NCI-H69 (cell line): ENCODE measurements at places on chromosomes 6 and 20.

DNA sequence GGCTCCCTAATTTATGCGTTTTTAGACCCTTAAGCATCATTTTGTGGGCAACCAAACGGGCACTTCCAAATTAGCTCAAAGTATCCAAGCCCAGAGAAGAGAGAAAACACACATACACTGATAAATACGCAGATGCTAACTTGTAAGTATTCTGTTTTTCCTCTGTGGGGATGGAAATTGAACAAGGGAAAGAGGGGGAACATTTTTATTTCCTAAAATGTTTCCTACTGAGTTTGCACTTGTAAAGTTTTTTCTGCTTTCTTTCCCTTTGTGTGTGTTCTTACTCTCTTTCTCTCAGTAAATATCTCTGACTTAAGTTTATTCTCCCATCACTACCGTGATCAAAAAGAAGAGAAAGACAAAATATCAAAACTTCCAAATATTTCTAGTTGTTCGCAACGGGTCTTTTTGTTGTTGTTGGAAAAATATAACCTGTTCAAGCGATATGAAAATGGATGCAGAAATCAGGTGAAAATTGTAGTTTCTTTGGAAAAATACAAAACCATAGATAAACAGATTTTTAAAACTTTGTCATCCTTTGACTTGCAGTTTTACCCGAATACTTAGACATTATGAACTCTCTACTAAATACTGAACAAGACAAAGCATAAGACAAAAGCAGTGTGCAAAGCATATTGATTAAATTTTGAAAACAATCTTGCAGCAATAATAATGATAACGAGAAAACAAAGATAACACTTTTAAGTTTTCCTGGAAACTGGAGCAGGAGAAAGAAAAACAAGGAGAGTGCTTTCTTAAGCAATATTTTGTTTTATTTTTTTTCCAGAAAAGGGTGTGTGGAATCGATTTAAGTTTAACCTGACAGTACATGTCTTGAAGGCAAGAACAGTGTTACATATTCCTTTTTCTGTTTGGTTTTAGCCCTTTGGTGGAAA lies 1.0 kb upstream of the NKX2-4 start:
- DNase-seq, result no peak

GRCh38 chr6:121520337-121521163 lies 85.1 kb downstream of the GJA1 start:
- DNase-seq, result no peak

DNA sequence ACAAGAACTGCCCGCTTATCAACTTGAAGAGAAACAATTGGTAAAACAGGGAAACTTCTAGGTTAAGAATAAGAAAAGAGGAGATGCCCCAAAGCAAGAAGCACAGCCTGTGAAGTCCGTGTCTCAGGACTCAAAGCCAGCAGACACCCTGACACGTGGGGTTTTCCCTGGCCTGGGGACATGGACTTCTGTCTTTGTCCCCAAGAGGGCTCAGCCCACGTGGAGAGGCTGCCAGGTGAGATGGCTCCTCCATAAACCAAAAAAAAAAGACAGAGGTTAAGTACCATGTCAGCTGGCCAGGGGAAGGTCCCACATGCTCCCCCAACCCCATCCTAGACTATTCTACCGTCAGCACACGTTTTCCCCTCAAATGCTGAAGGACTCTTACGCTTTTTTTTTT lies 9.9 kb downstream of the SERPINB6 start:
- no peak for DNase-seq

GRCh38 chr6:161074496-161075121 lies 83.0 kb downstream of the MAP3K4 start:
- DNase-seq, result peak; percentile 47

- no peak for DNase-seq
These were observed 328.2 kb upstream of the JAG1 start for GRCh38 chr20:11001764-11002540.

DNA sequence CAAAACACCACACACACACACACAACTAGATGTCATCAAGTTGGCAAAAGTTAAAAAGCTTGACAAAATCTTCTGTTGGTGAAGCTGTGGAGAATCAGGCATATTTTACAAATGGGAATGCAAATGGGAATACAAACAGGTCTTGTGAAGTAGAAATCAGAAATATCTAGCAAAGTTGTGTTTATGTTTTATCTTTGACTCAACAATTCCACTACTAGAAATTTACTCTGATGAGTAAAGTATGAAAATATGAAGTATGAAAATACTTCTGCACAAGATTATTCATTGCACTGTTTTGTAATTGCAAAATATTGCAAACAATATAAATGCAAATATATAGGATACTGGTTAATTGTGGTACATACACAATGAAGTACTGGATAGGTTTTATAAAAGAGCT lies 1166.0 kb upstream of the GJE1 start:
- DNase-seq, result no peak

DNA sequence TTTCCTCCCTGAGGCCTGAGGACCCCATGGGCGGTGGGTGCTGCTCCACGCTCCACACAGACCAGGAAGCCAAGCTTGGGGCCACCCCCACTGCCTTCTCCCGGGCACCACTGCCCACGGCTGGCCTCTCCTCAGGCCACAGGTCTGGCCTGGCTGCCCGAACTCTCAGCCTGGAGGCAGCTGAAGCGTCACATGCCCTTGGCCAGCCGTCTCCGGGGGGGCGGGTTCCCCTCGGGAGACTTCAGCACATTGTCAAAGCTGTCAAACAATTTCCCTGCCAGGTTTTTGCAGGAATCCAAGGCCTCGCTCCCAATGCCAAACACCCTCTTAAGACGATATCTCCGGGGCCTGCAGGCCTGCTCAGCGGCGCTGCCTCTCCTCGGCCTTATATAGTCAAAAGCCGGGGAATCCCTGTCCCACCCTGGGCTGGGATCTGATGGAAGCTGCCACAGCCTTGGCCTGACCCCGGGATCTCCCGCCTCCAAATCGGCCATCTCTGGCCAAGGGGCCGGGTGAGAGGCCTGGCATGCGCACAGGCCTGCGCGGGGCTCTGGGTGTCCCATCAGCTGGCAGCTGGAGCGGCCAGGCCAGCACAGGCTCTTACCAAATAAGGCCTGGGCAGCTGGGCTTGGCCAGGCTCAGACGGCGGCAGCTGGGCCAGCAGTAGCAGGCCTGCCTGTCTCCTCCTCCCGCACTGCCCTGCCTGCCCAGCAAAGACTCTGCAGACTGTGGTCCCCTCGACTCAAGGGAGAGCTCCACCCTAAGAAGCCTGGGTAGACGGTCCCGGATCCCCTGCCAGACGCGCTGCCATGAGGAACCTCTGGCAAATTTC lies 49.7 kb downstream of the RBM38 start:
- no peak for DNase-seq

GRCh38 chr20:2557873-2558580 lies 21.7 kb downstream of the TMC2 start:
- DNase-seq, result no peak

- DNase-seq, result peak; percentile 44
These were observed 215.5 kb upstream of the ECI2 start for GRCh38 chr6:4350567-4351519.

GRCh38 chr6:54935739-54936138 lies 89.2 kb downstream of the FAM83B start:
- DNase-seq, result no peak

GRCh38 chr6:8172530-8172929 lies 70.2 kb upstream of the EEF1E1 start:
- DNase-seq, result peak; percentile 8

DNA sequence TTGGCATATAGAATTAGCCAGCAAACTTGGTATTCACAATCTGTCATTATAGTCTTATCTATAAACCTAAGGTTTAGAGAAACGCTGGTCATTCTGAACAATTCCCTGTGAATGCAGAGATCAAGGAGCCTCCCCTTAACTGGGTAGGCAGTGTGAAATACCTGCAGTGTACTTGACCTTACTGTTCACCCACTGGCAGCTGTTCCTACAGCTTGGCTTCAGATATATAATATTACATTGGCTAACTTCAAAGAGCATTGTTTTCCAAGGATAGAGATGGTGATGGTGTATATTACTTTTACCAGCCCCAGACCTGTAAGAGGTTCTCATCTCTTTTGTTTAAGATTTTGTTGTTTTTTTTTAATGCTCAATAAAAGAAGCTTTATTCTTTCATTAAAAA lies 168.3 kb downstream of the ESR1 start:
- DNase-seq, result no peak

- no peak for DNase-seq
These were observed 238.8 kb downstream of the PAX1 start for GRCh38 chr20:21944227-21944626.

DNA sequence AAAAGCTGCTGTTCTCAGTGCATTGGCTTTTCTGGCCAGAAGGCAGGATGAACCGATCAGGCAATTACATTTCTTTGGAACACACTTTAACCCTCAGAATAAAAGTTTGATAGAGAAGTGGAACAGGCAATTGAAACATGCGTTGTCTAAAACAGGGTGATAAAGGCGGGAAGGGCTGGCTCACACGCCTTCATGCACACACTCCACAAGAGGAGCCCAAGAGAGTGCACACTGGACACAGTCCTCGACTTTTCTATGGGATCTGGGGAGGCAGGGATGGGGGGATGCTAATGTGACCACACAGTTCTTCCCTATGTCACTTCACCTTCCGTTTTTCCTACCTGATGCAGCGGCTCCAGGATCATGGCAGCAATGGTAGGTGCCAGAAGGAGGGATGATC lies 30.9 kb upstream of the TUBB2A start:
- DNase-seq, result no peak

DNA sequence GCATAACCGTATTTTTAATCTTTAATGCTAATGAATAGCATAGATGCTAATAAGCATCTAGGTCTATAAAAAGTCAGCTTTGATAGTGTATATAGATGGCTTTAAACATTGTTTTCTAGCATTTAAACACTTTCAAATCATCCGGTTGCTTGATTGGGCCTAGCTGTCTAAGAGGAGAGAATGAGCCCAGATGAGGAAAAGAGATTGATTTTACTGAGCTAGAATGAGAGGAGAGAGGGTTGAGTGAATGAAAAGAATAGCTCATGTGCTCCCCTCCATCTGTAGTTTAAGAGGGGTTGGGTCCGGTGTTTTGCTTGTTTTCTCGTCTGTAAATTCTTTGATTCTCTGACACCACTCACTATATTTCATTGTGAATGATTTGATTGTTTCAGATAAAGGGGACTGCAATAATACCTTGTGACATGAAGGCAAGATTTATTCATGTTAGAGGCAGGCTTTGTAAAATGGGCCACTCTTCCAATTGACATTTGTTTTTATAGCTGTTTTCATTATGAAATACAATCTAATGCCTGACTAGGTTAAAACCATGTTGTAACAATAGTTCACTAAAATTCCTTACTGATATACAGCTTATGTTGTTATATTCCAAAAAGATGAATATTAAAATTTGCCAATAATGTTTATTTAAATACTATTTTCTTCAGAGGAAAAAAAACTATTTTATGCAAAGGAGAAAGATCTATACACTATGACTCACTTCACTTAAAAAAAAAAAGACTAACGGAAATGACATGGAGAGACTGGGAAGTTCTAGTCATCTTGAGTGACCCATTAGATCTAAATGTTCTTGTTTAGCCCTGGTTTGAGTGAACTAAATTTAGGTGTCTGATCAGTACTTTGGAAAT lies 3.2 kb downstream of the PTPN1 start:
- DNase-seq, result no peak

DNA sequence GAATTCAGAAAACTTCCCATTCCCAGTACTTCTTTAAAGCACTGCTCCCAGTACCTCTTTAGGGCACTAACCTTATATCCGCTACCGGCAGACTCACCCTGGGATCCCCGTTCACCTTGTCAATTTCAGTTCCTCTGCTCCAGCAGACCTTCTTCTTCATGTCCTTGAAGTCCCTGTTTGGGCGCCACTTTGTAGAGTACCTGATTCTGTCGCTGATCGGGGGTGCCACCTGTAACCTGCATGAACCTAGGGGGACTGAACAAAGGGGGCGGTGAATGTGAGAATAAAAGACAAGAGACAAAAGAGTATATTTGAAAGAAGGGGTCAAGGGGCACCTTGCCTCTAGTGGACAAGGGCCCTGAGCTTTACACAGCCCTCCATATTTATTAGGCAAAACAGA lies 4.9 kb upstream of the GINS1 start:
- DNase-seq, result peak; percentile 18

DNA sequence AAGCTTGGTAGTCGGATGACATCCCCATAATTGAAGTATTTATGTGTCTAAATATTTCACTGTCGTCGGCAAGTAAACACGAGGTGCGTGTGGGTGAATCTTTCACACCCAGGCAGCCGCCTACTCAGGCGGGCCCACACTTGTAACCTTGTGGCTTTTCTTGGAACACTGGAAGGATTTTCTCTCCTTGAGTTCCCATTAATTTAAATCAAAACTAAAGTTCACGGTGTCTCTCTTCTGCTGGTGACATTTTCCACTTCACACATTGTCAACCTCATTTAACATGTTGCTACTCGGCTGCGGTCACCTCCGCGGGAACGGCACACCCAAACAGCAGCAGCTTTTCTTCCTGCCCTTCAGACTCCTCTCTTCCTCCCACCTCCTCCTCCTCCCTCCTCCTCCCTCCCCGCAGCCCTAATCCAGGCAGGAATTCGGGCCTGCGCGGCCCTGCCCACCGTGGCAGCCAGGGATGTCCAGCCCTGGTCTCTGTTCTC lies 336.6 kb downstream of the QKI start:
- no peak for DNase-seq

DNA sequence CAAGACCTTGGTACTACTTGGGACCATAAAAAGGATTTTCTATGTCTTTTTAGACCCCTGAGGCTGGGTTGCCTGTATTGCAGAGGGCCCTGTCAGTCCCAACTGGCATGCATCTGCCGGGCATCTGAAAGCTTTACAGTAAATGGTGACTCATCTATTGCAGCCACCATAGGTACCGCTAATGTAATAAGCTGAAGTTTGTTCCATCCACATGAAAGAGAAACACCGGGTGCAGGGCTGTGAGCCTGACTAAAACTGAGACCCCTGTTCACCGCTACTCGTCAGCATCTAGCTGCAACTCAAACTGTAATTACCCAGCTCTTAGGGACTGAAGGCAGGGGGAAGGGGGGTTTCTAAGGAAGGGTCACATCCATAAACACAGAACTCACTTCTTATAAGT lies 49.5 kb downstream of the TRERF1 start:
- peak; percentile 23 for DNase-seq

- DNase-seq, result no peak
These were observed 55.5 kb upstream of the SGK1 start for GRCh38 chr6:134373282-134373922.

DNA sequence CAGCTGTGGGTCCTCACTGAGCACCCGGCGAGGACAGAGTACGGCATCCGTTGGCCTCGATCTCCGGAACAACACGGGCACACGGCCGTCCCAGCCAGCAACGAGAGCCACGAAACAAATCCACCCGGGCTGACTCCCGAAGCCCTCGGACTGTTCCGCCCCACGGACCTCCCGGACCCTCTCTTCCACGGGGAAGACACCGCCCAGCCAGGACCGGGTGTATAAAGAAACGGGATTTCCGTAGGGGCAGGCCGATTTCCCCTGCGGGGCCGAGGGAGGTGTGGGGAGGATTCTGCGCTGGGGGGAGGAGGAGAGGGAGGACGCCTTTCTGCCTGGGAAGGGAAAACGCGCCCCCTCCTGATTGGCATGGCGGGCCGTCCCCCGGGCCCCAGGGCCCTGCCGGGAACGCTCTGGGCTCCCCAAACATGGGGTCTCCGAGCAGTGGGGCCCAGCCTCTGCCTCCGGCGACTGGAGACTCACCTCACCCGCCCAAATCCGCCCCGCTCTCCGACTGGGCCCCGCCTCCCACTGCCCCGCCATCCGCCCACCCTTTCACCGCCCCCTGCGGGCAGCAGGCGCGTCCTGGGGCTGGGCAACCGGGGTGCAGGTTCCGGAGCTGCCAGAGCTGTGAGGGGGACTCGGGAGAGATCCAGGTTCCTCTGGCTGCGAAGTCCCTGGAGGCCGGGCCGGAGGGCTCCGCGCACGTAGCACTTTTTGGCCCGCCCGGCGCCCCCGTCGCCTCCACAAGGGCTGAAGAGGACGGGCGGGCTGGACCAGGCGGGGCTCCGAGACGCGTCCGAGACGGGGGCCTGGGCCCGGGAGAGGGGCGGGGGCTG lies 679 bp upstream of the PPDPF start:
- DNase-seq, result peak; percentile 68
